ENCODE measurements at places on chromosomes 12 and 14.

- DNase-seq = no peak
Measured at GRCh38 chr12:68481181-68481941, 129.3 kb upstream of the RAP1B start.

GRCh38 chr12:56038022-56038655, 3.6 kb upstream of the RPS26 start:
- no peak for DNase-seq

DNA sequence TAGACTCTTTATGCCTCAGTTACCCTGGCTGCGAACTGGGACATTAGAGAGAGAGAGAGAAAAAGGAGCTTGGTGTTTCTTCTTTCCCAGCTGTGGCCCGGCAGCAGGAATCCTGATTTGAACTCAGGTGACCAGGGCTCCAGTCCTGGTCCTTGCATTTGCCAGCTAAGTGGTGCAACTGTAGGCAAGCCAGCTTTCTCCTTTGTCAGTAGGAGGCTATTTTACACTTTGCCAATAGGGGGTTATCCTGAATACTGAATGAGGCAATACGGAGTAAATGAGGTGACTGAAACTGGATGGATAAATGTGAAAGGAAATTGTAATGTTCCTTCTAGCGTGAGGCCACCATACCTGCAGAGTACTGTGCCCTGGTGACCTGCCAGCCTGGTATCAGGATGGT, 27.8 kb downstream of the KCNA5 start:
- DNase-seq = no peak

DNA sequence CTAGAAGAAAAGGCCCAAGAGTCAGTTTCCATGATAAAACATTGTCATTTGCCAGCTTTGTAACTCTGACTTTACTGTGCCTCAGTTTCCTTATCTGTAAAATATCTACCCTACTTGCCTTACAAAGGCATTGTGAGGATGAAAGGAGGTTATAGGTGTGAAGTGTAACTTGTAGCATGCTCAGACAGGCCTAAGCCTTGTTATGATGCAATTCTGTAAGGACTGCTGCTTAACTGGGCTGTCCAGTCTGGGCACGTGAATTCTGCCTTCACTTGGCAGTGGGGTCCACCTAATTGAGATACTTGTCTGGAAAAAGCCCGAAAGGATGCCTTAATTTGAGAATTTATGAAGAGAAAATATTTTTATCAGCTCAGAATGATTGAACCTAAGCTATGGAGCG, 114.5 kb upstream of the DYRK2 start:
- DNase-seq = no peak

- no peak for DNase-seq
Measured at GRCh38 chr14:36478782-36479181, 41.2 kb downstream of the NKX2-1 start.

DNA sequence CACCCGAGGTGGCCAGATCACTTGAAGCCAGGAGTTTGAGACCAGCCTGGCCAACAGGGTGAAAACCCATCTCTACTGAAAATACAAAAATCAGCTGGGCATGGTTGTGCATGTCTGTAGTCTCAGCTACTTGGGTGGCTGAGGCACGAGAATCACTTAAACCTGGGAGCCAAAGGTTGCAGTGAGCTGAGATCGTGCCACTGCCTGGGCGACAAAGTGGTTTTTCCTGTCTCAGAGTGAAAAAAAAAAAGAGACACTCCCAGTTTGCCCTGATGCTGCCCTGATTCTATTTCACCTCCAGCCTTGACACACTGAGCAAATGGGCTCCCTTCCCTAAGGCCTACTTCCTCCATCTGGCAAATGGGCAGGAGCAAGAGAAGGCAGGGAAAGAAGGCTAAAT, 28.5 kb upstream of the PLEK2 start:
- DNase-seq = no peak

- no peak for DNase-seq
Measured at GRCh38 chr12:66541426-66541825, 137.4 kb downstream of the GRIP1 start.

DNA sequence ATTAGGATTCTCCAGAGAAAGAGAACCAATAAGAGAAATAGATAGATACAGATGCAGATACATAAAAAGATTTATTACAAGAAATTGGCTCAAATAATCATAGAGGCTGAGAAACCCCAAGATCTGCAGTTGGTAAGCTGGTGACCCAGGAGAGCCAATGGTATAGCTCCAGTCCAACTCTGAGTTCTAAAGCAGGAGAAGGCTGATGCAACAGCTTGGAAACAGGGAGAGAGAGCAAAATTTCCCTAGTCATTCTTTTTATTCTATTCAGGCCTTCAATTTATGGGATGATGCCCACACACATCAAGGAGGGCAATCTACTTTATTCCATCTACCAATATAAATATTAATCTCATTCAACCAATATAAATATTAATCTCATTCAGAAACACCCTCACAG, 218.2 kb downstream of the PRKD1 start:
- DNase-seq = no peak

- DNase-seq = no peak
Measured at GRCh38 chr12:55797068-55797467, 20.5 kb downstream of the SARNP start.

Data from activated CD4-positive, alpha-beta T cell treated with anti-CD3 and anti-CD28 coated beads, Interleukin-2, amount 50 U/mL, for 48 hours (primary cell).